Gastrocnemius medialis (tissue), 4 donors: ENCODE measurements at places on chromosomes 13 and 19.

- no peak for DNase-seq
These were observed 49.3 kb downstream of the MBD3L1 start for GRCh38 chr19:8881512-8881911.

GRCh38 chr19:28494461-28494860 lies 718.5 kb downstream of the UQCRFS1 start:
- DNase-seq, result no peak

GRCh38 chr13:71018995-71019394 lies 848.0 kb downstream of the DACH1 start:
- DNase-seq, result no peak

- no peak for DNase-seq
These were observed 25.0 kb downstream of the MTMR6 start for GRCh38 chr13:25262261-25262660.

DNA sequence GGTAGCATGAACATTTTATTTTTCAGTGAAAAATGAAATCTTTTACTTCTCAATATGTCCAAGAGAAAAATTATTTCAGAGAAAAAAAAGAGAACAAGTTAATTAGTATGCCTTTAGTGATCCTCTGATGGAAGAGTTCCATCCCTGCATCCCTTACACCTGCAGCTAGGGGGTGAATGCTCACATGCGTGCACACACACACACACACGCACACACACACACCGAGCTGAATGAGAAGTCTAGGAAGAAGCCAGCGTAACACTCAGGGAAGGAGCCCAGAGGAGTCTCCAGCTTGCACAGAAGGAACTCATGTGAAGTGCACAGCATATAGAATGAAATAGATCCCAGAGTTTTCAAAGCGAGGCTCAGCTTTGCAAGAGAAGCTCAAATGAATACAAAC lies 510.5 kb downstream of the IRS2 start:
- DNase-seq, result no peak
